ENCODE measurements at places on chromosomes 3 and 15. TPM values are rescaled to one million over a fixed set of nuclear protein-coding genes. Genes with fewer than 3 reads are reported as not detected.

- H3K4me3 ChIP-seq: peak overlapping the region; percentile 85
- DNase-seq: peak; percentile 22
- peak overlapping the region; percentile 79 for H3K27ac ChIP-seq
- H3K36me3 ChIP-seq: peaks cover 23% of the 10 kb centered on the region
- H3K4me1 ChIP-seq: peaks cover 36% of the 10 kb centered on the region
Measured at GRCh38 chr3:51384055-51384725, 901 bp upstream of the MANF start.

GRCh38 chr3:17747174-17747889 is 4.9 kb upstream of the TBC1D5 start:
- DNase-seq: no peak
- no peaks in the 10 kb centered on the region for H3K27me3 ChIP-seq
- H3K27ac ChIP-seq: no peak overlapping the region
- peaks cover 8% of the 10 kb centered on the region for H3K4me1 ChIP-seq

DNA sequence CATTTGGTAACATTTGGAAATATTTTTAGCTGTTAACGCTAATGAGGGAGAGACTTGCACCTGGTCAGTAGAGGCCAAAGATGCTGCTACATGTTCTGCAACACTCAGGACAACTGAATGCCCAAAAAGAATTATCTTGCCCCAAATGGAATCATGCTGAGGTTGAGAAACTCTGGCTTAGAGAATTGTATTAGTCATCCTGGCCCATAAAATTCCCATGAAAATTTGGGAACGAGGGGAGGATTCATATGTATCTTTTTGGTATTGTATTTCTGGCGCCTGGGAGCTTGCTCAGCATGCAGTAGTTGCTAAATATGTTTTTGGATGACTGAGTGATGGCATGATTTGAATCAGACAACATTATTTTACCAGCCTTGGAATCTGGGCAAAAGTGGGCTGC is 59.9 kb downstream of the CHL1 start:
- DNase-seq: no peak
- no peaks in the 10 kb centered on the region for H3K4me1 ChIP-seq
- no peak overlapping the region for H3K4me3 ChIP-seq

- peak overlapping the region; percentile 4 for H3K4me3 ChIP-seq
- no peaks in the 10 kb centered on the region for H3K27me3 ChIP-seq
- peak overlapping the region; percentile 78 for H3K27ac ChIP-seq
- H3K36me3 ChIP-seq: no peaks in the 10 kb centered on the region
Measured at GRCh38 chr3:104909198-104909597, 457.5 kb upstream of the ALCAM start.

DNA sequence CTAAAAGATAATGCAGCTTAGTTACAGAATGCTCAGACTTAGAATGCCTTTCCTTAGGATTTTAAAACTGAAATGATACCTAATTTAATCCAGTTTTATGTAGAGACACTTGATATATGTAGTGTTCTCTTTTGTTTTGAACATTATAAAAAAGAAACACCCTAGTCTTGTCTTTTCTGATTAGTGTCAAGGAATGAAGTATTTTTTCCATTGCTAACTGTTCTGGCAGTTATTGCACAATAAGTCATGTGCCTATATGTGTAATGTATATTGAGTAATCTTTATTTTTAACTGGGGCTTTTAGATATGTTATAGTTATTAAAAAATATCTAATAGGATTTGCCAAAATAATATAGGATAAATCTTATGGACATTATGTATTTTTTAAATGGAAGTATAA is 4.5 kb downstream of the ARL8B start:
- H3K36me3 ChIP-seq: peaks cover 4% of the 10 kb centered on the region
- H3K4me3 ChIP-seq: no peak overlapping the region
- no peak for DNase-seq
- H3K27ac ChIP-seq: no peak overlapping the region
- peaks cover 30% of the 10 kb centered on the region for H3K4me1 ChIP-seq
- no peaks in the 10 kb centered on the region for H3K27me3 ChIP-seq

DNA sequence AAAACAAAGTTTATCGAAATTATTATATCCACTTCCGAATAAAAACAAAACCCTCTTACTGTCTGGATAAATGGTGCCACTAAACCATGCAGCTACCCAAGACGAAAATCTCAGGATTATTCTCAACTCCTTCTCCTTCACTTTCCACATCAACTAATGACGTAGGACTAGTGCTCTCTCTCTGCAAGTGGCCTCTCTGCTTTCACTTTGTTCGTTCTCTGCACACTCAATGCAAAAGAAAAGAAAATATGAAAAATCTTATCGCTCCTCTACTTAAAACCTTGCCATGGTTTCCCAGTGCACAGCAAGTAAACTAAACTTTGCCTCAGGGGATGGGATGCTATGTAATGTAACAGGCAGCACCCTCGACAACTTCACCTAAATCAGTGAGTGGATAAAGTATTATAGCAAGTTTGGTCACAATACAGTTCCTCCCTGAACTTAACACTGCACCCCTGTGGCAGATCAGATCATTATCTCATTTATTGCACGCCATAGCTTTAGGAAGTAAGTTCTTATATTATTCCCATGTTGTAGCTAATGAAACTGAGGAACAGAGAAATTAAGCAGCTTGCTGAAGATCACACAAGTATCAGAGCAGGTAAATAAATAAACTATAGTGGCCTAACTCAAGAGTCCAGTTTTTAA is 262.7 kb upstream of the GADL1 start:
- DNase-seq: peak; percentile 22
- H3K4me1 ChIP-seq: no peaks in the 10 kb centered on the region
- no peaks in the 10 kb centered on the region for H3K36me3 ChIP-seq
- no peak overlapping the region for H3K4me3 ChIP-seq

DNA sequence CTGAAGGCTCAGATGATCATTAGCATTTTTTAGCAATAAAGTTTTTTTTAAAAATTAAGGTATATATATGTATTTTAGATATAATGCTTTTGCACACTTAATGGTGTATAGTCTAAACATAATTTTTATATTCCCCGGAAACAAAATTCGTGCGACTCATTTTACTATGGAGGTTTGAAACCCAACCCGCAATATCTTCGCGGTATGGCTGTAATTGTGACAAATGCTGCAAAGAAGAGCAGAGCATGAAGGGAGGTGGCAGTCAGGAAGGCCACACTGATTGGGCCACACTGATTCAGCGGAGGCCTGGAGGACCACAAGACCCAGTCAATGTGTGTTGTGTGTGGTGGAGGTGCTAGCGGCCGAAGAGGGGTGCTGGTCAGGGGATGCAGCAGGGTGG is 4.5 kb upstream of the CYP8B1 start:
- peak overlapping the region; percentile 68 for H3K4me3 ChIP-seq
- no peak for DNase-seq
- no peaks in the 10 kb centered on the region for H3K27me3 ChIP-seq
- H3K36me3 ChIP-seq: no peaks in the 10 kb centered on the region

DNA sequence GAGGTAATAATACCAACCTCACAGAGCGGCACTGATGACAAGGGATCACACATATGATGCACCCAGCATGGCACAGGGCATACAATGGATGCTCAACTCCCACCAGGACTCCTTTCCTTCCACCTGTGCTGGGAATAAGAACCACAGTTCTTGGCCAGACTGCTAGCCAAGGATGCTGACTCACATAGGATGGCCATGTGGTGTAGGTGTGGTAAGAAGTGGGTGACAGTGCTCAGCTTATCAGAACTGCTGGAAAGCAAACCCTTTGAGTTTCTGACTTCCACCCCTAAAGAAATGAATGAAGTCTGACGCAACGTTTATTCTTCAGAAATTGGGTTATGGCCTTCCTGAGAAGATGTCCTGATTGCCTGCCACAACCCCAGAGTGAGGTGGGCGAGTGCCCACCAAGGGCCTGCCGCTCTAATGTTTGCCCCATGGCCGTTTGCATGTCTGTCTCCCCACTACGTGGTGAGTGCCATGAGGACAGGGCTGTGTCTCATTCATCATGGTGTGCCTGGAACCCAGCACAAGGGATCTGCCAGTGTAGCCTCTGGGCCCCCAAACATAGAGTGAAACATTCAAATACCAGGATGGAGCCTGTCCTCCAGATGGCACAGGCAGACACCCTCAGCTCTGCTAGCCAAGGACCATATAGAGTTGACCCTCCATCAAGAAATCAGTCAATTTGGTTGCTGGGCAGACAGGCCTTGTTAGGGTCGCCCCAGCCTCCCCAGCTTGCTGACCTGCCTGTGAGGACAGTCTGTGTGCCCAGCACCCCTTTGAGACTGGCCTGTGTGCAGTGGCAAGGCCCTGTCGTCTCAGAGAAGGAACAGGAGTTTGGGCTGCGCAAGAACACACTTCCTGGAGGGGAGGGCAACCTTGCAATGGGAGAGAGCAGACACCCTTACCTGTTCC is 57.6 kb upstream of the SLCO2A1 start:
- no peaks in the 10 kb centered on the region for H3K36me3 ChIP-seq
- peak; percentile 69 for DNase-seq
- no peaks in the 10 kb centered on the region for H3K27me3 ChIP-seq
- H3K4me1 ChIP-seq: peaks cover 15% of the 10 kb centered on the region

GRCh38 chr3:150238048-150238802 is 169.9 kb upstream of the TSC22D2 start:
- peak overlapping the region; percentile 61 for H3K4me3 ChIP-seq
- no peaks in the 10 kb centered on the region for H3K36me3 ChIP-seq
- no peaks in the 10 kb centered on the region for H3K27me3 ChIP-seq
- peaks cover 55% of the 10 kb centered on the region for H3K4me1 ChIP-seq
- DNase-seq: peak; percentile 87

GRCh38 chr3:153614563-153614962 is 452.5 kb downstream of the RAP2B start:
- no peaks in the 10 kb centered on the region for H3K27me3 ChIP-seq
- H3K4me1 ChIP-seq: no peaks in the 10 kb centered on the region
- no peaks in the 10 kb centered on the region for H3K36me3 ChIP-seq
- DNase-seq: no peak

DNA sequence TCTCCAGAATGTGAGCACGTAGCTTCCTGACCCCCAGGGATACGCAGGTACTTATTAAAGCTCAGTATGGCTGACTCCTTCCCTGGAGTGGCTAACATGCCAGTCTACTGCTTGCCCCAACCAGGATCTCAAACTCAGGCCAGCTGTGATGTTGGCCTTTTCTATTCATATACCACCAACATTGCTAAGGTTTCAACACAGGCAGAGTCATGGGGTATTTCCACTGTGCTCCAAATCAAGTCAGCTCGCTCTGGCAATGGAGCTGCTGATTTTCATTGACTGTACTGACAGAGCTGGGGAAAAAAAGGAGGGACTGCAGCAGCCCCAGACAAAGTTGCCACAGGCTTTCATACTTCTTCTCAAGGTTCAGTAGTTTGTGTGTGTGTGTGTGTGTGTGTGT is 87.0 kb downstream of the CFAP20DC start:
- H3K27ac ChIP-seq: no peak overlapping the region
- H3K36me3 ChIP-seq: no peaks in the 10 kb centered on the region
- H3K4me1 ChIP-seq: peaks cover 9% of the 10 kb centered on the region
- DNase-seq: no peak
- H3K4me3 ChIP-seq: no peak overlapping the region

GRCh38 chr3:9649791-9650521 is 651 bp downstream of the MTMR14 start:
- H3K27ac ChIP-seq: no peak overlapping the region
- peak overlapping the region; percentile 92 for H3K4me3 ChIP-seq
- peaks cover 8% of the 10 kb centered on the region for H3K4me1 ChIP-seq
- H3K36me3 ChIP-seq: peaks cover 6% of the 10 kb centered on the region
- H3K27me3 ChIP-seq: no peaks in the 10 kb centered on the region
- no peak for DNase-seq

GRCh38 chr3:68378631-68379030 is 553.7 kb downstream of the TAFA4 start:
- H3K4me3 ChIP-seq: no peak overlapping the region
- H3K27me3 ChIP-seq: no peaks in the 10 kb centered on the region
- H3K36me3 ChIP-seq: no peaks in the 10 kb centered on the region
- no peaks in the 10 kb centered on the region for H3K4me1 ChIP-seq

DNA sequence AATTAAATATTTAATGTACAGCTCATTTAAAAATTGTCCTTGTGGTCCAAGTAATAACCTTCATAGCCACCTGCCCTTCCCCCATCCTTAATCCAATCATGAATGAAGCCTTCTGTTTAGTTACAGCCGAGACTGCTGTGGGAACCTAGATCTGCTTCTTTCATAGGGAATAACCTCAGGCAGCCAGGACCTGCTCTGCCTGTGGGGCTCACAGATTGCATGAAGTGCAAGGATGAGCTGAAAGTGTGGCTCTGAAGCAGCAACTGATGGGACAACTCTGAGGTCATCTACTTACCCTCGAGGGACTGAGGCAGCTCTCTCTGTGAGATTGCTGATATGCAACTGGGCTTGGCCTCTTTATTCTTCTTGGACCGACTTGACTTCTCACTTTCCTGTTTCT is 169.8 kb downstream of the POTEB3 start:
- no peaks in the 10 kb centered on the region for H3K36me3 ChIP-seq
- peaks cover 14% of the 10 kb centered on the region for H3K4me1 ChIP-seq
- no peak for DNase-seq
- H3K27me3 ChIP-seq: no peaks in the 10 kb centered on the region

DNA sequence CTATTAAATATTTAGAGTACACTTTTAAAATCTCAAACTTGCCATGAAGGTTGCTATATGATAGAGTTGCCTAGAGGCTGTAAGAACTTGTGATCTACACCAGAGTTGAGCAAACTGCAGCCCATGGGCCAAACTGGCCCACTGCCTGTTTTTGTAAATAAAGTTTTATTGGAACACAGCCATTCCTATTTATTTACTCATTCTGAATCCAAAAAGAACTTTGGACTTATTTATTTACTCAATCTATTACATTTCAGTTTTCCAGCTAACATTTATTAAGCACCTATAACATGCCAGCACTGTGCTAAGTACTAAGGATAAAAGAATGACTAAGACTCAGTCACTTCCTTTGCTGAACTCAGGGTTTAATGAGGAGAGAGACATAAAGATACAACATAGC is 403.6 kb downstream of the ERC2 start:
- peak; percentile 71 for DNase-seq
- no peaks in the 10 kb centered on the region for H3K36me3 ChIP-seq
- H3K27ac ChIP-seq: 0 out of 2 replicates have a peak overlapping the region, but pooled peaks have one; percentile 5
- peaks cover 11% of the 10 kb centered on the region for H3K4me1 ChIP-seq
- H3K4me3 ChIP-seq: no peak overlapping the region

Gene C3orf70
- total RNA-seq: not detected

Gene GUCA1C
- total RNA-seq: not detected

Gene TIGIT
- total RNA-seq: not detected

Gene C2CD4A
- 0.11 TPM for total RNA-seq

Gene WWTR1
- 79.7 TPM for total RNA-seq

Gene APOD
- total RNA-seq: not detected

Gene LRRN1
- total RNA-seq: not detected

Gene THRB
- total RNA-seq: 9.7 TPM

Gene GOLGA6B
- 0.11 TPM for total RNA-seq

Gene SLC12A1
- not detected for total RNA-seq

All from PC-3 (cell line).